ENCODE measurements at places on chromosomes 1 and 21.

DNA sequence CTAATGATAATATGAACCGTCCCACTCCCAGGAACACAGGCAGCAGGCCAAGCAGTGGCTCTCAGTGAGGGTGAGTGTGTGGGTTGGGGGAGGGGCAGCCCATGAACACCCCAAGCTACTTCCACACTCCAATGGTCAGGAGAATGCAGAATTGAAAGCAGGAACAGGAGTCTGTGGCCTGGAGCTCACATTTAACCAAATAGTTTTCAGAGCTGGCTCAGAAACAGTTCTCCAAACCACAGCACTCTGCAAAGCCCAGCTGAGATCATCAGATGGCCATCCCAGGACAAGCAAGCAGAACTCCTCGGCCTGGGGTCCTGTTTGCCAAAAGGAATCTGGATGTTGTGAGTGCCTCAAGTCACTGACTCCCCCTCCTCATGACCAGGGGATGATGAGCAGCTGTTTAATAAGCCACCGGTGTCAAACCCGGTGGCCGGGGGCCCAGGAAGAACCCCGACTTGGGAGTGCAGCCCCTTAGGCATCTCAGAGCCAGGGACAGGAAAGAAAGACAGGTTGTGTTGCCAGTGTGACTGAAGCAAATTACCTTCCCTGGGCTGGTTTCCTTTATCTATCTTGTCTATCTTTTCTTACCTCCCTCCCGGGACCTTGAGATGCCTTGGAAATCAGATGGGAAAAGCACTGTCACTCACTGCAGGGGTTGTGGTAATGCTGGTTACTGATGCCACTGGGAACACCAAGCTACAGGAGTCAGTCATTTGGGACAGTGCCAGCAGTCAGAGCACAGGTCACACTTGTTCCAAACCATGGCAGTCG lies 20.4 kb downstream of the DEGS1 start:
- no peak for DNase-seq

GRCh38 chr1:154867841-154868605 lies 2.1 kb downstream of the KCNN3 start:
- DNase-seq, result no peak

DNA sequence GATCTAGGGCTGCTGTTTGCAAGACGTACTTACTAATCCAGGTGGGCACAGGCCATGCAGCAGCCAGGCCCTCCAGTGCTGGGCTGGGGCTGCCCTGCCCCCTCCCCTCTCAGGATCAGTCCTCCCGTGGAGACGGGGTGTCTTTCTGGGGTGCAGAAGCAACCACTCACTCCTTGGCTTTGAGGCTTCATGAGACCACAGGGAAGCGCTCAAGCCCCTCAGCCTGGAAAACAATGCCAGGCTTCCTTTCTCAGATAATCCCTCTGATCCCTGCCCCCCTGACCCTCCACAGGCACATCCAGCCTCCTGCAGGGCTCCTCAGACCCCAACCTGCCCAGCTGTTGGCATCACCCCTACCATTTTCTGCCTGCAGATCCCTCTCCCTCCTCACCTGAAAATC lies 13.9 kb upstream of the C2CD2 start:
- no peak for DNase-seq

DNA sequence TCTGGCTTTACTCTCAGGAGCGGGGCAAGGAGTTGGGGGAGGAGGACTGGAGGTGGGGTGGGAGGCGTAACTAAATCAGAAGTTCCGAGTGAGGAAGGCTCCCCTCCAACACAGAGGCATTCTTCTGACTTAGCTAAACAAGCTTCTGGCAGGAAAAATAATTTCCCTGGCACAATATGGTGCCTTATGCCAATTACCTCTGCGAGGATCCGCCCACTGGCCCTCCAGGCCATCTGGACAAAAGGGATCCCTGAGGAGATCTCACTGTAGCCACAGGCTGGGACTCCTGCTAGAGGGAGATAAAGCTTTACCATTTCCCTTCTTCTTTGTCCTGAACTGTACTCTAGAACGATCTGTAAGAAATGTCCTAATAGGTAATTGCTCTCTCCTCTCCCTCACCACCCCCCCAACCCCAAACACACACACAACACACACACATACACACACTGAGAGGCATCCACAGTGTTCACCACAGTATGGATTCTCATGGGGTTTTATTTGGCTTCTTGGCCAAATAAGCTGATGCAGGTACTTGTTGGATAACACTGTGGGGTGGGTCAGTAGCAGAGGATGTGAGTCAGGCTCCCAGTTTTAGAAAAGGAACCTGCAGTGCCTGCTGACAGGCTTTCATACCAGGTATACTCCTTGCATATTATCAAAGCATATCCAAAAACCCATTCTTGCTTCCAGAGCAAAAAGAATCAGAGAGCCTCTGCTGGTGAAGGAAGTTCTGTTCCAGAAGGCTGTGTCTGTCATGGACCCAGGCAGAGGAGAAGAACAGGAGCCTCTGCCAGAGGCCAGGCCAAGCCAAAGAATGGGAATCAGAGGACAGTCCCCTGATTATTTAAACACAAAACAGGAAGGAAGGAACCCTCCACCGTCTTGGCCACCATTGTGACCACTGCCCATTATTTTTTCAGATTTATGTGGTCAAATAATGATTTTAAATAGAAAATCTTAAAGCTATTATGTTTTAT lies 169.1 kb downstream of the C1orf21 start:
- DNase-seq, result no peak

- DNase-seq, result no peak
Observed at GRCh38 chr1:245608271-245608670, 453.5 kb downstream of the KIF26B start.

DNA sequence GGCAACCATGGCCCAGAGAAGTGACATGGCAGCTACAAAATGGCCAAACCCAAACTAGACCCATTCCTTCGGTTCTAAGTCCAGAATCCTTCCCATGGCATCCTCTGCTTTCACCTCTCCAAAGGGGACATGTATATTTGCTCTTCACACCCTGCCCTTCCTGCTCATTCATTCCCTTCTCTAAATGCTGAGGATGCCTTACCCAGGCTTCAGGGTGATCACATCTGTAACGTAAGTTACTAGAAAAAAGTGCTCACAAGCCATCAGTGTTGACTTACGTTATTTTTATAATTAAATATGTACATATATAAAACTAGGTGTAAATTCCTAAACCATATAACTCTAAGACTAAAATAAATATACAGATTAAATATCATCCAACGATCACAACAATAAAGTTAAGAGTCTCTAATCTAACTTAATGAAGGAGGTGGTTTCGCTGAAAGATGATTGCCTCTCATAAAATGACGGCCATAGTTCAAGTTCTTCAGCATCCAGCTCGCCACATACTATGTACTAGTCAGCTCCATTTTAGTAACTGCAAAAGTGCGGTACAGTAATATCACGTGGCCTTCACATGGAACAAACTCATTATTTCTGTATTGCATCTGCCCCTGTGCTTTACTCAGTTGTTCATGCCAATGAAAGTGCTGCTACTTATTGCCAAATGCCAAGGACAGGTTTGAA lies 74.6 kb downstream of the TENT5C start:
- no peak for DNase-seq

GRCh38 chr1:182614796-182615454 lies 10.7 kb upstream of the RGS16 start:
- no peak for DNase-seq

GRCh38 chr1:219726480-219727272 lies 113.8 kb upstream of the ZC3H11B start:
- DNase-seq, result no peak
